Left lobe of liver (tissue), 2 donors: ENCODE measurements at places on chromosomes 16 and 17.

DNA sequence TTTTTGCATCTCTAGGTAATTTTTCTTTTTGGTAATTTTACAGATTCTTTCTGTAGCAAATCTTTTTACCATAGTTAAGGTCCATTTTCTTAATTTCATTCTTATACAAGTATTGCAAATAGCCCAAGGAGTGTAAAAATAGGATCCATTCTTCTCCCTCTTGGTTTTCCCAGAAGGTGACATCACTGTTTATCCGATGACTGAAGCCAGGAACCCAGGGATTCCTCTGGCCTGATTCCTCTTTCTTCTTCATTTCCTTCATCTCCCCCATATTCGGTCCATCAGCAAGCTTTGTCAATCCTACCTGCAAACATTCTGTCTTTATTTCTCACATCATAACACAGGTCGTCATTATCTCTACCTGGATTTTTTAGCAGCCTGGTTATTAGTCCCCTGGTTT is 5.3 kb downstream of the RBBP6 start:
- no peak for DNase-seq

GRCh38 chr16:76749780-76750375 is 441.1 kb upstream of the MON1B start:
- no peak for DNase-seq

- DNase-seq: no peak
These were observed 77.8 kb upstream of the HS3ST4 start for GRCh38 chr16:25613931-25614330.

DNA sequence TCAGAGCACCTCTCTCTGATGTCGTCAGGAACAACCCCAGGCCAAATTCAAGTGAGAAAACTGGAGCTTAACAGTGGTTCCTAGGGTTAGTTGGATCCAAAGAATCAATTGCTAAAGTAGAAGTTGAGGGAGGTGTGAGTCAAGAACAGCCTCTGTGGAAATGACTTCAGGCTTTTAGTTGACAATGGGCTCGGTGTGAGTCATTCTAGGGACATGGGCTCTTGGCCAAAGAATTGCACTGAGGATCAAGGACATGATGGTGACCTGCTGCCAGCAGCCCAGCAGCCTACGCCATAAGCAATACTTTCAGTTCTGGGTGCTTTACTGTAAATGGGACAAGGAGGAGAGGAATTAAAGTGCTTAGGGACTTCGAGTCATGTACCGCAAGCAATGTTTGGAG is 32.1 kb upstream of the SMURF2 start:
- peak; percentile 77 for DNase-seq

DNA sequence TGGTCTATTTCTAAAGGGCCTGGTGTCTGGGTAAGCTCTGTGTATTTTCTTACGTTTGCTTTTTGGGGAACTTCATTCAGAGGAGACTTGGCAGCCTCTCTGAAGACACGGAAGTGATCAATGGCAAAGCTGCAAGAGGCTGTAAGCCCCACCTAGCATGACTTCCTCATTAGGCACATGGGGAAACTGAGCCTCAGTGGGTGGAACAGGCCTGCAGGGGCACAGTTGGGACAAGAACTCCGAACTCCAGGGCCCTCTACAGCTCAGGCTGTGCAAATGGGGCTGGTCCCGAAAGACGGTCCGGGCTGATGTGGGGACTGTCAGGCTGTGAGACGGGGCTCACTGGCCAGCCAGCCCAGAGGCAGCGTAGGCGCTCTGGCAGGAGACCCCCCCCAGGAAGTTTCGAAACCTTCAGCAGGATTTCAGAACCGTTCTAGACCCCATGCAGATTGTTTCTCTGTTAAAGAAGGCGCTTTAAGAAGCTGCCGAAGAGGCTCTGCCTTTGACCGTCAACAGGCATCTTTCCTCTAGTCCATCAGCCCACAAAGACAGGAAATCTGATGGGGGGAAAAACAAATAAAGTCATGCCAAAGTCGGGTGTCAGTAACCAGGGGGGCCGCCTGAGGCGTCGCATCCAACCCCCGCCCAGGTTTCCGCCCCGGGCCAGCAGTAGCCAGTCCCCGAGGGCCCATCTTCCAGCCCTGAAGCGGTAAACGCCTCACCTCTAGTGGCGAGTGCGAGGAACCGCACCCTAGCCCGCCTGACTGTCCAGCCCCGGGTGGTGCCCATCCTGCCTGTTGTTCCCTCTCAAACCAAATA is 79.8 kb upstream of the TBC1D3K start:
- peak; percentile 62 for DNase-seq
